AG08396 (cell line): ENCODE measurements at places on chromosomes 3 and 15.

DNA sequence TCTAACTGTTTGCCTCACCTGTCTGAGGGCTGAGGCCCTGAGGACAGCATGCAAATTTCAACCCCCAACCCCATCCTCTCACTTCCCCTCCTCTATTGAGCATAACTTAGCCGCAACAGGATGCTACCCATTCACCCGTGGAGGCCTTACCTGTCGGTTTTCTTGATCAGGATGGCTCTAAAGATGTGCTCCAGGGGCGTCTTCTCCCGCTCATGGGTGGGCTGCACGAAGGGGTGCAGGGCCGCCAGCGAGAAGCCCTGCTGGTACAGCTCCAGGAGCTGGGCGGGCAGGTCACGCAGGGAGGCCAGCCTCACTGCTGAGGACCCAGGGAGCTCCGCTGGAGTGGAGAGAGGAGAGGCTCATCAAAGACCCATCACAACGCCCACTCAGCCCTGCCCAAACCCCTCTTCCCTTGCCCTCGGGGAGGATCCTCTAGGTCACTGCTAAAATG, 79.8 kb downstream of the RFTN1 start:
- no peak for DNase-seq

GRCh38 chr15:23629234-23629805, 18.3 kb downstream of the MAGEL2 start:
- DNase-seq, result no peak

DNA sequence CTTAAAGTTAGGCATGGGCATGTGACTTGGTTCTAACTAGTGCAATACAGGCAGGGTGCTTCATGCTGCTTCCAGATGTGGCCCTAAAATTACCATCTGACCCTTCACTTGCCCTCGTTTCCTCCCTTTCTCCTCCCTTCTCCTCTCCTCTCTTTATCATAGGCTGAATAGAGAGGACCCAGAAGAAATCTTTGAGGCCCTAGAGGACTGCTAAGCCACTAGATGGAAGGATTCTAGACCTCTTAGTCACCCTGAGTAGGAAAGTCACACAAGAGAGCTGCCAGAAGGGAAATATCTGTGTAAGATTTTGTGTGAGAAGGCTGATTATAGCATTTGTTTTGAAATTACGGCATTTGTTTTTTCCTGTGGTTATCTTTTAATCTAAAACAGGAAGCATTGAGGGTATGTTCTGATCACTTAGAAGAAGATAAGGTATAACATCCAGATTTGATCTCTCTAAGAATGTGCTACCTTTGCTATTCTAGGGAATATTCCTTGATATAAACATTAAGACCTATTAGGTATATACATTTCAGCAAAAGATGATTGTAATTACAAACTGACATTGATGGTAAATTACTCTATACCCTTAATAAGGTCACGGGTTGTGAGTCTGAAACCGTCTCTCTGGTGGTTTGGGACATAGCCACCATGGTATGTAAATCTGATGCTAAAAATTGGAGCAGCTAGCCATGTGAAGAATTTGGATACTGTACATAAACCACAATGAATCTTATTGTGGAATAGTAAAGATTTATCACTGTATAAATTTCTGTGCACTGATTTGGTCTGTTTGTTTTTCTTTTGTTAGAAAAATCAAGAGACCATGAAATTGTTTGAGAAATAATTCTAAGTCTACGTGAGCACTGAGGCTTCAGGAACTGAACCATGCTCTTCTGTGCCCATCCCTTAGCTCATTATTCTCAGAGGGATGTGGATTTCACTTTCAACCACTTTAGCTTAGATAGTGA, 84.1 kb downstream of the TP63 start:
- DNase-seq, result peak; percentile 10

- no peak for DNase-seq
These were observed 518.2 kb downstream of the CADM2 start for GRCh38 chr3:85476891-85477495.

- no peak for DNase-seq
These were observed 60.8 kb downstream of the CGGBP1 start for GRCh38 chr3:87997966-87998365.

GRCh38 chr15:67280217-67280616, 25.6 kb downstream of the IQCH start:
- no peak for DNase-seq

GRCh38 chr3:67558426-67558825, 96.0 kb downstream of the SUCLG2 start:
- DNase-seq, result peak; percentile 5

GRCh38 chr3:121852256-121852655, 17.2 kb downstream of the EAF2 start:
- DNase-seq, result no peak

GRCh38 chr15:92059036-92059970, 205.8 kb downstream of the SLCO3A1 start:
- no peak for DNase-seq

- no peak for DNase-seq
These were observed 9.2 kb upstream of the SIN3A start for GRCh38 chr15:75460646-75461045.

- DNase-seq, result no peak
These were observed 55.1 kb downstream of the OTOL1 start for GRCh38 chr3:161551697-161552096.
